ENCODE measurements at places on chromosomes 7 and 10. TPM values are rescaled to one million over a fixed set of nuclear protein-coding genes. Genes with fewer than 3 reads are reported as not detected.

The AKR1C1 gene
- 4.3 TPM for total RNA-seq

The SNCG gene
- total RNA-seq = 4.2 TPM

DNA sequence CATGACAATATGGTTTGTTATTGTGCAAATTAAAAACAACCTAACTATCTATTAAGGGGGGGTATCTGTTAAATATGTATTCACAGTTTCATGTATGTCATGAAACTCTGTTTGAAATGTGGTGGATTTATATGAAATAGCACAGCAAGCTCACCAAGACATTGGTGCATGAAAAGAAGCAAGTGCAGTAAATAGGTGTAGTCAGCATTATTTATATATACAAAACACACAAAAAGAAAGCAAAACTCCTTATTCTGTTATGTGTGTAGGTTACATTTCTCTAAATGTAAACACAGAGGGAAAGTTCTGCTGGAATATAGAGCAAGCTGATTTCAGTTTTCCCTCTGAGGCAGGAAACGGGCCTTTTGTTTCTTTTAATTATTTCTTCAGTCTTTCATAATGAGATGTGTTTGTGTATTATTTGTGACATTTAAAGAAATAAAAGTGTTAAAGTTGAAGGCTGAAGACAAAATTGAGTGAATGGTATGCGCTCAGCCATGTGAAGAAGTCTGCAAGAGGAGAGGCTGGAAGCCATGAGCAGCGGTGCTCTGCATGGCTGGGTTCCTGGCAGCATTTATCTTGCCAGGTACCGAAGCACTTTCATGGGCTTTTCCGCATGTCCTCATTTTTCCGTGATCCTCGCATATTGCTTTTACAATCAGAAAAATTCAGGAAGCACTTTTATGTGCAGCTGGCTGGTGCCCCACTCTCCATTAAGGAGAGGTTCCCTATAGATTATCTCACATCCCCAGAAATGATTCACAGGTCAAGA, 38.5 kb downstream of the GRID1 start:
- no peaks in the 10 kb centered on the region for H3K36me3 ChIP-seq
- H3K27me3 ChIP-seq = peaks cover 45% of the 10 kb centered on the region
- no peak for DNase-seq
- no peak overlapping the region for H3K4me3 ChIP-seq
- H3K4me1 ChIP-seq = no peaks in the 10 kb centered on the region

GRCh38 chr7:25978466-25978865, 173.5 kb upstream of the NFE2L3 start:
- H3K4me3 ChIP-seq = no peak overlapping the region
- no peaks in the 10 kb centered on the region for H3K4me1 ChIP-seq
- DNase-seq = no peak
- no peaks in the 10 kb centered on the region for H3K36me3 ChIP-seq

DNA sequence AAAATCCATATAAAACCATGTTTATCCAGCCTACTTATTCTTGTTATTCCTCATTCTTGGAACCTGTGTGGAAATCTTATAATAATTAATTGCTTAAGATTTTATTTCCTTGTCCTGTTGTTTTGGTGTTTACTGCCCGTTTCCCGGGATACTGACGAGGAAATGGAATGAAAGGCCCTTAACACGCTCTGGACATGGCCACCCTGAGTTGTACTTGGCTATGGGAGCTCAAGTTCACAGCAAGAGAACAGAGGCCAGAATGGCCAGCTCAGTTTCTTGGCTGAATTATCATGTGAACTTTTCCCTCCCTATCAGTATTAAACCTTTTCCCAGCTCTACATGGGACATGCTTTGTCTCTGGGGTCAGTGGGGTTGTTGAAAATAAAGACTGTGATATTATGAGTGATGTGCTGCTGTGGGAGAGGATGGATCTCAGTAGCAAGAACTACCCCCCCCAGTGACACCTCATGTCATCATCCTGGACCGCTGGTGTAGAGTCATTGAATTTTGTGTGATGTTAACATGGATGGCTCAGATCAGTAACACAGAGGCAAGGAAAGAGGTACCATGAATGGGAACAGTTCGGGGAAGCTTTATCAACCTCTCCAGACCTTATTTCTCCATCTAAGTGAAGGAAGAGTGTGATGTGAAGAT, 87.0 kb upstream of the IGFBP3 start:
- no peak overlapping the region for H3K27ac ChIP-seq
- no peaks in the 10 kb centered on the region for H3K27me3 ChIP-seq
- no peak overlapping the region for H3K4me3 ChIP-seq

- H3K27ac ChIP-seq = peak overlapping the region; percentile 14
- no peaks in the 10 kb centered on the region for H3K36me3 ChIP-seq
- DNase-seq = peak; percentile 52
- peaks cover 15% of the 10 kb centered on the region for H3K4me1 ChIP-seq
Measured at GRCh38 chr10:60465801-60466200, 76.1 kb upstream of the ANK3 start.

GRCh38 chr10:5594271-5595049, 69.7 kb downstream of the CALML3 start:
- H3K4me1 ChIP-seq = peaks cover 38% of the 10 kb centered on the region
- no peaks in the 10 kb centered on the region for H3K27me3 ChIP-seq

DNA sequence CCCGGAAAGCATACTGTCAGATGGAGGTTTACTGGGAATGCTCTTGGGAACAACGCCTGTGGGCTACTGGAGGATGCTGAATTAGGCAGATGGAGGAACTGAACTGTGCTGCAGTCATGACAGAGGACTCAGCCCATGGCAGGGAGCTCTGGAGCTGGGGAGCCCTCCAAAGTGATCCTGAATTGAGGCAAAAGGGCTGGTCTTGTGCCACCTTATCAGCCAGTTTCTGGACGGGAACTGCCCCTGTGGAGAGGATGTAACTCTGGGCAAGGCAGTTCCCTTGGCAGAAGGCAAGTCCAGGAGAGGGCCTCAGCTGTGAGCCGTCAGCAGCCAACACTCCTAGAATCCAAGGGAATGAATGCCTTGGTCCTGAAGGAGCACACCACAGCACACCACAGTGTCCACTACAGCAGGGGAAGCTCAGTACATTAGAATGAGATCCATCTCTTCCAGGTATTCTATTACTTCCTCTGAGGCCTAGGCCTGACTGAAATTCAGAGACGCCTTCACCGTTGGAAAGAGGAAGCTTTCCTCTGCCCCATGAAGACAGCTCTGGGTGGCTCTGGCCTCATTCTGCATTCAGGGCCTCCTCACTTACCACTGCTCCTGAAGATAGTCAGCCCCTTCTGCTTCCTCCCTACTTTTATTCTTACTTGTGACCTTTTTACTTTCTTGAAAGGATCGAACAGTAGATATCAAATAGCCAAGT, 139.6 kb upstream of the GPR26 start:
- no peak overlapping the region for H3K4me3 ChIP-seq
- DNase-seq = no peak
- no peaks in the 10 kb centered on the region for H3K4me1 ChIP-seq
- no peaks in the 10 kb centered on the region for H3K36me3 ChIP-seq
- H3K27ac ChIP-seq = no peak overlapping the region
- H3K27me3 ChIP-seq = peaks cover 25% of the 10 kb centered on the region

- H3K4me3 ChIP-seq = no peak overlapping the region
- no peaks in the 10 kb centered on the region for H3K4me1 ChIP-seq
- no peaks in the 10 kb centered on the region for H3K27me3 ChIP-seq
- peak; percentile 30 for DNase-seq
Measured at GRCh38 chr10:16756561-16757221, 60.5 kb downstream of the RSU1 start.

DNA sequence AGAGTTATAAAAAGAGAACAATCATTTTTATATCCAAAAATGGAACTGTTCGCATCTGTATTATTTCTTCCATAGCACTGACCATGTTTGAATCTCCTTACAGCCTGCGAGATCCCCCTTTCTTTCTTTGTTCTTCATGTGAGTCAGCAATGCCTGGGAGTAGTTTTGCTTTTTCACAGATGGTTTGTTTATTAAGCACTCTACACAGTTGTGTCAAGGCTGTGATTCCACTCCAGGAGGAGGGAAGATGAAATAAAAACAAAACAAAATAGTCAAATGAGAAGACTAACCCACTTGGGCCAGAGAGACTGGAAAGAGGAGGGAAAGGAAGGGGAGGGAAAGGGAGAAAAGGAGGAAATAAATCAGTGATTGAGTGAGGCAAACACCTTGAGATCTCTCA, 7.8 kb downstream of the LIPF start:
- DNase-seq = no peak
- H3K27me3 ChIP-seq = no peaks in the 10 kb centered on the region
- H3K4me3 ChIP-seq = no peak overlapping the region
- no peak overlapping the region for H3K27ac ChIP-seq
- H3K36me3 ChIP-seq = no peaks in the 10 kb centered on the region

- peaks cover 41% of the 10 kb centered on the region for H3K27me3 ChIP-seq
- no peak overlapping the region for H3K27ac ChIP-seq
- H3K4me3 ChIP-seq = no peak overlapping the region
- no peak for DNase-seq
- H3K4me1 ChIP-seq = no peaks in the 10 kb centered on the region
Measured at GRCh38 chr10:71089162-71089561, 123.2 kb upstream of the UNC5B start.

- no peaks in the 10 kb centered on the region for H3K36me3 ChIP-seq
- peaks cover 44% of the 10 kb centered on the region for H3K27me3 ChIP-seq
- no peak overlapping the region for H3K4me3 ChIP-seq
- no peaks in the 10 kb centered on the region for H3K4me1 ChIP-seq
Measured at GRCh38 chr10:115555887-115556402, 462.8 kb downstream of the ATRNL1 start.

DNA sequence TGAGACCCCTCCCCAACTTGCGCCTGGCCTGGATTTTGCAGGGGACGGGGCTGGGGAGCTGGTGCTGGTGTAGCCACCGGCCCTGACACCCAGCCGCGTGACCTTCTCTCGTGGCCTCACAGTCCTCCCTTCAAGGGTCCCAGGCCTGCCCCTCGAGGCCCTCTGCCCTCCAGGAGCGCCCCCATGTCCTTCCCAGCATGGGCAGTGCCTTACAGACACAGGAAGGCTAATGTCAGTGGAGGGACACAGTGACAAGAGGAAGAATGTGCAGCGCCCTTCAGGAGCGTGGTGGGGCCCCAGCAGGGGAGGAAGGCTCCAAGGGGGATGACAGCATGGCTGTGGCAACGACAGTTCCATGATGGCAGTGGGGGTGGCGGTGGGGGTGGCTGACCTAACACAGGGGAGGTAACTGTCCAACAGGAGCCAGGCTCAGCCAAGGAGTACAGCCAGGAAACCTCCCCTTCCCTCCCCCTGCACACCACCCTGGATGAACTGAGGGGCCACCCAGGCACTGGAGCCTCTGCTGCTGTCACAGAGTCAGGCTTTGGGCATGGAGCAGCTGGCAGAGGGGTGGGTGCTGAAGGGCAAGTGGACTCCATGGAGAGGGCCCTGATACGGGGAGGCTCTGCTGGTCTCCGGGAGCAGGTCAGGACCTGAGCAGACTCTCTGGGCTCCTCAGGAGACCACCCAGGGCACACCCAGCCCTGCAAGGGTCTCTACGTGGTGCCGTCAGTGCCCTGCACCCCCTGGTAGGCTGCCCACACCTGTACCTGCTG, 76.0 kb upstream of the RET start:
- H3K4me1 ChIP-seq = no peaks in the 10 kb centered on the region
- H3K4me3 ChIP-seq = no peak overlapping the region
- H3K36me3 ChIP-seq = no peaks in the 10 kb centered on the region
- no peaks in the 10 kb centered on the region for H3K27me3 ChIP-seq
- DNase-seq = no peak

GRCh38 chr10:57716884-57717283, 550.8 kb downstream of the IPMK start:
- H3K4me3 ChIP-seq = no peak overlapping the region
- peak; percentile 53 for DNase-seq
- no peaks in the 10 kb centered on the region for H3K27me3 ChIP-seq
- H3K27ac ChIP-seq = no peak overlapping the region
- no peaks in the 10 kb centered on the region for H3K36me3 ChIP-seq

DNA sequence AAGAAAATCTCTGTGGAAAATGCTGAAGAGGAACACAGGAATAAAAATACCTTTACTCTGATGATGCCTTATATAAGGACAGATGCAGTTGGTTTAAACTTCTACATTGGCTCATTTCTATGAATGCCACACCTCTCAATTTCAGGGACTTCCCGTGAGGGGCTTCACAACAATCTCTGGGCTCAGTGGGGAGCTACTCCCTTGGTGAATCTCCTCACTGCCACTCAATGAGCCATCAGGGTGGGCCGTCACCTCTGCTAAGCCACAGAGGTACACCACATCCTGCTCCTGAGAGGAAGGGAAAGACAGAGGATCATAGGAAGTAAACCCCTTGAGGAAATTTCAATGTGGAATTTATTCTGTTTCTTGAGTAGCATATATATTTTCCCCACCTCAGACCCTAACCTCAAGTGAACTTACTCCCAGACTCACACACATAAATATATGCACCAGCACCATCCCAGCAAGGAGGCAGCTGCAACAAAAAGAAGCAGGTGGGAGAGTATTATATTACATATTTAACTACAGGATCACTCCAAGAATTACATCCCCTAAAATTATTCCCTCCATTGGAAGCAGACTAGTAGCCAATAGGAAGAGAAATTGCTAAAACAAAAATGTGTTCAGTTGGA, 63.3 kb upstream of the PRSS1 start:
- H3K27me3 ChIP-seq = peaks cover 54% of the 10 kb centered on the region
- no peak for DNase-seq
- H3K4me3 ChIP-seq = no peak overlapping the region

GRCh38 chr10:74771054-74771453, 55.3 kb upstream of the KAT6B start:
- H3K27me3 ChIP-seq = no peaks in the 10 kb centered on the region
- H3K4me1 ChIP-seq = peaks cover 4% of the 10 kb centered on the region
- H3K4me3 ChIP-seq = no peak overlapping the region
- no peaks in the 10 kb centered on the region for H3K36me3 ChIP-seq
- no peak for DNase-seq

GRCh38 chr10:775245-776075, 86.0 kb upstream of the DIP2C start:
- H3K27ac ChIP-seq = no peak overlapping the region
- no peak overlapping the region for H3K4me3 ChIP-seq
- peak; percentile 86 for DNase-seq
- no peaks in the 10 kb centered on the region for H3K27me3 ChIP-seq
- peaks cover 16% of the 10 kb centered on the region for H3K4me1 ChIP-seq

- DNase-seq = no peak
- no peaks in the 10 kb centered on the region for H3K27me3 ChIP-seq
- no peak overlapping the region for H3K27ac ChIP-seq
- no peaks in the 10 kb centered on the region for H3K36me3 ChIP-seq
Measured at GRCh38 chr7:140276001-140276400, 99.2 kb upstream of the KDM7A start.

- no peak for DNase-seq
- H3K4me3 ChIP-seq = no peak overlapping the region
- no peak overlapping the region for H3K27ac ChIP-seq
- peaks cover 6% of the 10 kb centered on the region for H3K36me3 ChIP-seq
Measured at GRCh38 chr10:7107285-7107684, 303.5 kb downstream of the SFMBT2 start.

- H3K27me3 ChIP-seq = no peaks in the 10 kb centered on the region
- DNase-seq = peak; percentile 97
- peak within 1 kb of the TSS; percentile 51 for H3K27ac ChIP-seq
- peaks cover 5% of the 10 kb centered on the region for H3K4me1 ChIP-seq
- peaks cover 15% of the 10 kb centered on the region for H3K36me3 ChIP-seq
- H3K4me3 ChIP-seq = peak within 1 kb of the TSS; percentile 80
Measured at GRCh38 chr10:75401569-75402485, at the start of gene ZNF503. TSS of gene ZNF503 (minus strand) at chr10:75401764. CDS start at chr10:75401419, 345 bp downstream.
